Prostate gland (tissue), 2 donors: ENCODE measurements at places on chromosomes 12 and 14. TPM values are rescaled to one million over a fixed set of nuclear protein-coding genes. Genes with fewer than 3 reads are reported as not detected.

CCDC196 gene
- not detected for total RNA-seq

FOXG1 gene
- not detected for total RNA-seq

ANO4 gene
- 7.2 TPM for total RNA-seq

NOP9 gene
- total RNA-seq, result 22.9 TPM

TMCC3 gene
- total RNA-seq, result 13.5 TPM

DNA sequence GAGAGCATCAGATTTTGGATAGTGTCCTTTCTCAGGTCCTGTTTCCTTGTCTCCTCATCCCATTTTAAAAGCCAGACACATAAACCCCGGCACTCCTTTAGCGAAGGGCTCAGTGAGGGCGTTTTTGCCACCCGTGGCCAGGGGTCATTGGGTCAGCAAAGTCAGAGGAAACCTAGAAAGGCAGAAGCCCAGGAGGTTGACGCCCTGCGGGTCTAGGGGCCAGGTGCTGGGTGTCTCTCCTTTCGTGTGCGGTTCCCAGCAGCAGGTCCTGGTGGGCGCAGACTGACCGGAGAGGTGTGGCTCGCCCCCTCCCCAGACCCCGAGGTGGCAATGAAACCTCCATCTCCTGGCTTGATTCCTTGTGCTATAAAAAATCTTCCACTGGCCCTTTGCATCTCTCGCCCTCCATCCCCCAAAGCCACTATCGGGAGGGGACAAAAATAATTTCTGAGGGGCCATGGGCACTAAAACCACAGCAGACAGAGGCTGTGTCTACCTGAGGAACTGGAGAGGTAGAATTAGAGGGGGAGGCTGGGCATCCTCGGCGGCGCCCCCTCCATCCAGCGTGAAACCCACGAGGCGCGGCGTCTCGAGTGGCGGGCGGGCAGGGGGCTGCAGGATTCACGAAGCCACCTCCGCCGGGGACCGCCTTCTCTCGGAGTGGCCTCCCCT is 858 bp upstream of the FRMD6 start:
- peak; percentile 10 for DNase-seq

- DNase-seq, result no peak
These were observed 9.7 kb downstream of the SERPINA1 start for GRCh38 chr14:94378527-94379290.

GRCh38 chr12:125683748-125684381 is 618.6 kb downstream of the AACS start:
- DNase-seq, result peak; percentile 22

GRCh38 chr12:30753233-30753632 is 1.5 kb downstream of the CAPRIN2 start:
- DNase-seq, result no peak

DNA sequence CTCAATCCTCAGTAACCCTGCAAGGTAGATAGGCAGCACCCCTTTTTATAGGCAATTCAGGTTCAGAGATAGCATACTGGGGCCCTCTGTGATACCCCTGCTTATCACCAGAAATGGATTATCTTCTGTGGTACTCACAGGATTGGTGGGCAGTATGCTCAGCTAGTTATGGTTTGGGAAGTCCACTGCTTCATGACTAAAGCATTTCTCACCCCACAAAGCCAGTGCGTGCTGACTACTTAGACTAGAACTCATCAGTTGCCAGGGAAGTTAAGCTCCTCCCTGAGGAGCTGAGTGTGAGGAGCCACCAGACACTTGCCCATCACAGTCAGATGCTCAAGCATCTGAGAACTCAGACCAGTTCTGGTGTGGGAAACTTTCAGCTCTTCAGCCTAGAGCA is 76.3 kb downstream of the SCAF11 start:
- DNase-seq, result no peak

GRCh38 chr12:5000658-5001385 is 42.9 kb upstream of the KCNA5 start:
- no peak for DNase-seq

DNA sequence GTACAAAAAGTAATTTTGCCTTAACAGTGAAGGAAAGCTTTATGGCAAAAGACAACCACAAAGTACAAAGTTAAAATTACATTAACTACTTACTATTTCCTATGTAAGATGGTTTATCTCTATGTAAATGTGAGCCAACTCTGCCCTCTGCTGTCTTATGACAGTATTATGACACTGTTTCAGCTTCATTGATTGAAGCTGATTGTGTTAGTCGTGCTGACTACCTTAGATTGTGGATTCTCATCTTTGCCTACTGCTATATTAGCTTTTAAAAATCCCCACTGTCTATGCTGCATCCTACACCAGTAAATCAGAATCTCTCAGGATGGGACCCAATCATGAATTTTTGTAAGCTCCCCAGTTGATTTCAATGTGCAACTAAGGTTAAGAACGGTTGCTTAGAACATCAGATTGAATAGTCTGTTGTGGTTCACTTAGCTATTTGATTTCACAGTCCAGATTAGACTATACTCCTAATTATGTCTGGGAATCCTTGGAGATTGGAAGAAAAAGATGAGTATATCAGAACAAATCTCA is 12.2 kb upstream of the SPTB start:
- DNase-seq, result peak; percentile 44

- no peak for DNase-seq
These were observed 182.9 kb downstream of the DICER1 start for GRCh38 chr14:94974422-94974821.

DNA sequence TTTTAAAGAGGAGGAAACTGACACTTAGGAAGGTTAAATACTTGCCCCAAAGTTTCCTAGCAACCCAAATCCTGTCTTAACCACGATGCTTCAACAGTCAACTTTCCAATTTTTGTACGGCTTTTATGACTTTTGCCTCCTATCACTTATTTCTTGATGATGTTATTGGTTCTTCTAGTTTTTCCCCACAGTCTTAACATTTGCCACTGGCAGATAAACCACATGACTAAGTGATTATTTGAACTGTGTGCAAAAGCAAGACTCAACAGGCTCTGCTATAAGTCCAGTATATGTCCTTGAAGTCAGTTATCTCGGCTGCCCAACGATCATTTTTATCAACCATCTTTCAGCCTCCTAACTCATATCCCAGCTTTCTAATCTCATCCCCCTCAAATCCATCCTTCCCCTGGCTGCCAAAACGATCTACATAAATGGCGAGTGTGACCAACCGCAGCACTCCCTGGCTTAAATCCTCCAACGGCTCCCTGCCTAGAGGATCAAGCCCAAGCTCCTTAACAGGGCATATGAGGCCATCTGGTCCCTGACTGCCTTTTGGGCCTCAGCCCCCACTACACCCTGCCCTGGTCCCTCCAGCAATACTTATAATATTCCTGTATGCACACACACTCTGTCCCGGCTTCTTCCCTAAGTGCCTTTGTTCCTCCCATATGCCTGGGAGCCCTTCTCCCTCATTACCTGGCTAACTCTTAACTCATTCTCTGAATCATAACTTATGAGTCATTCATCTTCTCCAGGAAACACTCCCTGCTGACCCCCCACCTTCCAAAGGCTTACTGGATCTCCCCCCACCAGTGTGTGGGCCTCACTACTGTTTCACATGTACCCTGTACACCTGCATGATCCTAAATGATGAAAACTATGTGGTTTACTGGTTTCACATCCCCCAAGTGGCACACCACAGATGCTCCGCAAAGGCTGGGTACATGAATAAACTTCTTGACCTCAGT is 8.8 kb downstream of the VPS37B start:
- no peak for DNase-seq

DNA sequence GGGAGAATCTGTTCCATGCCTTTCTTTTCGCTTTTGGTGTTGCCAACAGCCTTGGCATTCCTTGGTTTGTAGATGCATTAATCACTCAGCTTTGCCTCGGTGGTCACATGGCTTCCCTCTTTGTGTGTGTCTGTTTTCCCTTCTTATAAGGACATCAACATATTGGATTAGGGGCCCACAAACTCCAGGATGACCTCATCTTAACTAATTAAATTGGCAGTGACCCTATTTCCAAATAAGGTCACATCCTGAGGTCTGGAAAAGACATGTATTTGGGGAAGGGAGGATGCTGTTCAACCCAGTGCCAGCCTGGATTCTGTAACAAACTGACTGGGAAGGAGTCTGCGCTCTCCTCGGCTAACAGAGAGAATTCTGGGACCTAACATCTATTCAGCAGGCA is 365.7 kb upstream of the FKBP4 start:
- no peak for DNase-seq

DNA sequence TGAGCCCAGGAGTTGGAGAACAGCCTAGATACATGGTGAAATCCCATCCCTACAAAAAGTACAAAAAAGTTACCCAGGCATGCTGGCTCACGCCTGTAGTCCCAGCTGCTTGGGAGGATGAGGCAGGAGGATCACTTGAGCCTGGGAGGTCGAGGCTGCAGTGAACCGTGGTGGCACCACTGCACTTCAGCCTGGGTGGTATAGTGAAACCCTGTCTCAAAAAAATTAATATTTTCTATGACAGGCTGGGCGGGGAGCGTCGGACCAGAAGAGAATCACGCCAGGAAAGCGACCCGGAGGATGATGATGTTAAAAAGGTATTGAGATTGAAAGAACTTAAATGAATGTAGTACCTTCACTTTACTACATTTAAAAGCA is 2.1 kb downstream of the PNN start:
- DNase-seq, result no peak

DNA sequence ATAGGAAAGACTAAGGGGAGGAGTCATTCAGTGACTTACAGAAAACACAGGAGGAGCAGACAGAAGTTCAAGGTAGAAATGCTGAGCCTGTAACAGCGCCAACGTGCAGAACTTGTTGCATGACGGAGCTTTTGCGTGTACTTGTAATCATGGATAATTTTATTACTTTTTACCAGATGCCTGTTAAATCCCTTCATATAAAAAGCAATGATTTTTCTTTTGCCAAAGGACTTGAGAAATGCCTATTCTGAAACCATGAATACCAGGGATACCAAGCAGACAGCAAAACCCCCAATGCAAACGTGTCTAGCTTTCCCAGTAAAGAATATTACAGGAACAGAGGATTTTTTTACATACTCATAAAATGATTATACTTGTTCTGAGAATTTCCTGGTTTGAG is 163.6 kb upstream of the GSC start:
- peak; percentile 49 for DNase-seq

GRCh38 chr12:111886662-111887545 is 44.9 kb downstream of the MAPKAPK5 start:
- no peak for DNase-seq

DNA sequence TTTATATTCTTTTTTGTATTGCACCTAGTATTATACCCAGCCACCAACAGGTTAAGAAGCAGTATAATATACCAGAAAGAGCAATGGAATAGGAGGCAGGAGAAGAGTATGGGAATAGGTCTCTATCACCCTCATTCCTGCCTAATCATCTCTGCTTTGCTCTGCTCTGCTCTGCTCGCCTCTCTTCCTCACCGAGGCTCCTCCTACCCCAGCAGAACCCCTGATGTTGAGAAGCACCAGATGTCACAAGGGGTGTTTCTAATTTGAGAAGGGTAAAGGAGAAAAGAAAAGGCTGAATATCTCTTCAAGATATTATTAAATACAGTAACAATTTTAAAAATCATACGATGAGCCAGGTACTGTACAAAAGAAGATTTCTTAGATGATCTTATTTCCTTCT is 89.0 kb downstream of the STON2 start:
- no peak for DNase-seq

GRCh38 chr14:36580856-36581831 is 1.3 kb downstream of the NKX2-8 start:
- DNase-seq, result peak; percentile 28

DNA sequence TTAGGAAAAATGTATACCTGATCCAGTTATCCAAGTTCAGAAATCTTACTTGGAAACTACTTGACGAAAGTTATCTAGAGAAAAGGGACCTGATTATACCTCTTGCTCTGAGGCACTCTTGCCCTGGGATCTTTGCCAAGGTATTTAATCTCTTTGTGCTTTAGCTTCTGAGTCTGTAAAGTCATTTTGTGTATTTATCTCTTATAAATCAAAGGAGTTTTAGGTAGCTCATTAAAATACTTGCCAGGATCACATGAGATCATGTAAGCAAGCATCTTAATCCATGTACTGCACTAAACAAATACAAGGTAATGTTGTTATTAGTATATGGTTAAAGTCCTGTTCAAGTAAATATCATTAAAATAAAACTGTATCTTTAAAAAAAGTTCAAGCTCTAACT is 147.5 kb downstream of the IPO8 start:
- DNase-seq, result peak; percentile 54
